ENCODE measurements at places on chromosomes 13 and 19.

GRCh38 chr13:37175996-37176395 is 70.5 kb upstream of the CSNK1A1L start:
- DNase-seq, result no peak

GRCh38 chr19:29211562-29212355 is 1.2 kb downstream of the UQCRFS1 start:
- DNase-seq, result no peak

- DNase-seq, result no peak
Measured at GRCh38 chr13:49356223-49356622, 87.6 kb downstream of the CAB39L start.

GRCh38 chr13:52399046-52399445 is 6.9 kb downstream of the THSD1 start:
- no peak for DNase-seq

DNA sequence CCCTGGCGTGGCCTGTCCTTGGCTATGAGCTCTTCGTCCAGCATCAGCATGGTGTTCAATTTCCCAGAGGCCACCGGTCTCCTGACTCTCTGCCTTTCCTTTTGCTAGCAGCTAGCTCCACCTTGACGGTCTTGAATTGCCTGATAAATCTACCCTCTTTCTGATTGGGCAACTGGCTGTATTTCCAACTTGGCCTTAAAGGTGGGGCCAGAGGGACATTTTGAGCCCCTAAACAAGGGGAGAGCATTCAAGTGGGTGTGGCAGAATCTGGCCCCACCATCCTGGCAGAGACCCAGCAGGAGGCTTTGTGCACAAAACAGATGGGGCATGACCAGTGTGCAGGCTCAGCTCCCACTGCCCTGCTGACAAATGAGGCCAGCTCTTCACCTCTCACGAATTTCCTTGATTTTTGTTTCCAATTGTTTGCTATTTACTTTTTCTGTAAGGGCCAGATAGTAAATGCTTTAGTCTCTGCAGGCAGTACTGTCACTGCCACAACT is 148.9 kb upstream of the VSTM2B start:
- no peak for DNase-seq

- DNase-seq, result no peak
Measured at GRCh38 chr13:89227356-89227755, 1556.2 kb downstream of the SLITRK5 start.

DNA sequence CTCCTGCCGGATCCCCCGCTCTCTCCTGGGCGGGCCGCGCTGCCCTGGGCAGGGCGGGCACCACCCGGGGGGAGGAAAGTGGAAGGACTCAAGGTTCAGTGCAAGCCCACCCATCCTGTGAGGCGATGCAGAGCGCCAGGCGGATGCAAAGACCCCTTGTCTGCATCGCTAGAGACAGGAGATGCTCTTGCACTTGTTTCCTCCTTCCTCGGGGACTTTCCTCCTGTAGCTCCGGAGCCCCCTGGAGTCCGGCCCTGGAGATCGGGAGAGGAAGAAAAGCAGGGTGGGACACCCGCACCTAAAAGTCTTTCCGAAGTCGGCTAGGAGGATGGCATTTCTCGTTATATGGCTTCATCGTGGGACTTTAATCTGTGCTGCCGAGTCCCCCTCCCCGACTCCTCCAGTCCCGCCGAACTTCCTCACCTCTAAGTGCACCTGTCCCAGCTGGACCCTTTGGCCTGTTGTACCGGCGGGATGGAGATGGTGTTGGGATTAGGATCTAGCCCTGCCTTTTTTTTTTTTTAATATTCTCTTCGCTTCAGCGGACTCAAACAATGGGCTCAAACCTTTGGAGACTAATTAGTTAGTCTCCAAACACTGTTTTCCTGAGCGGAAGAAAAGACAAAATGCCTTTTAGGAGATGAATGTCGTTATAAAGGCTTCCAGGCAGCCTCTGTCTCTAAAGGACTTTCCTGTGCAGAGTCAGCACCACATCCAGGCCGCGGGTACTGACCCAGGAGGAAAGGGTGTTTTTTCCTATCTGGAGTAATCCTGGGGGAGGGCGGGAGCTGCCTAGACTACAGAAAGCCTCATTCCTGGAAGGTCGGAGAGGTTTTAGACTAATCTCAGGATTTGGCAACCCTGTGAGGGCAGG is 725 bp downstream of the FAM124A start:
- DNase-seq, result no peak

- DNase-seq, result no peak
Measured at GRCh38 chr19:1307320-1307719, 21.6 kb downstream of the EFNA2 start.

DNA sequence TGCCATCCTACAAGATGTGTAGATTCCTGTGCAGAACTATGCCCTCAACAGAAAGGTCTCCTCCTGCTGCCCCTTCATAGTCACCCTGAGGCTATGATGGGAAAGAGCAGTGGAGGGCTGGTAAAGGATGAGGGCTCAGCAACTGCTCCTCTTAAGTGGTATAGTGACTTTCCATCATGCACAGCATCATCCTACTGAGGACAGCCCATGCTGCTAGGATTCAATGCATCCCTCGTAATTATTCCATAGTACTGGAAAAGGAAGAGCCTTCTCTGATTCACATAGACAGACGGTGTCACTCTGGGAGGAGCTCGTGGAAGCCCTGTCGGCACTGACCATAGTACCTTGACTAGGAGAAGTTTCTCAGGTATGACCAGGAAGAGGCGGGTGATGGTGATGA is 47.6 kb upstream of the IRS2 start:
- no peak for DNase-seq

GRCh38 chr13:40910324-40911050 is 108.6 kb downstream of the ELF1 start:
- DNase-seq, result no peak

GRCh38 chr19:892243-892893 is 619 bp downstream of the MED16 start:
- DNase-seq, result no peak

DNA sequence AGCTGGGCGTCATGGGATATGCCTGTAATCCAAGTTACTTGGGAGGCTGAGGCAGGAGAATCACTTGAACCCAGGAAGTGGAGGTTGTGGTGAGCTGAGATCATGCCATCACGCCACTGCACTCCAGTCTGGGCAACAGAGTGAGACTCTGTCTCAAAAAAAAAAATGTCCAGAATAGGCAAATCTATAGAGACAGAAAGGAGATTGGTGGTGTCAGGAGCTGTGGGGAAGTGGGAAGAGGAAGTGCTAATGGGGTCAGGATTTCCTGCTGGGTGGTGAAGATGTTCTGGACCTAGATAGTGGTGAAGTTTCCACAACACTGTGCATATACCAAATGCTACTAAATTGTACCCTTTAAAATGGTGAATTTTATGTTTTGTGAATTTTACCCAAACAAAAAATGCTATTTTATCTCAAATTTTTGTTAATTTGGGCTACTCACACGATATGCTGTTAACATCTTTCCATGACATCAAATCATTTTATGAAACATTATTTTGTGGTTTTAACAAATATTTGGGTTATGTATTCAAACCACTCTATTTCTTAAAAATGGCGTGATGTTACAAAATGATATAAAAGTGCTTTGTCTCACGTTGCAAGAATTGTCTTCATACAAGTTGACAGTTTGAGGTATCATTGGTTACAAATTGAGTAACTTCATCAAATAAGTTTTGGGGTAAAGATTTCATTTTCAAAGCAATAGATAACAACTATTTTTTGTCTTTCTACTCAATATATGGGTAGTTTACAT is 7.4 kb upstream of the CYP4F3 start:
- no peak for DNase-seq

DNA sequence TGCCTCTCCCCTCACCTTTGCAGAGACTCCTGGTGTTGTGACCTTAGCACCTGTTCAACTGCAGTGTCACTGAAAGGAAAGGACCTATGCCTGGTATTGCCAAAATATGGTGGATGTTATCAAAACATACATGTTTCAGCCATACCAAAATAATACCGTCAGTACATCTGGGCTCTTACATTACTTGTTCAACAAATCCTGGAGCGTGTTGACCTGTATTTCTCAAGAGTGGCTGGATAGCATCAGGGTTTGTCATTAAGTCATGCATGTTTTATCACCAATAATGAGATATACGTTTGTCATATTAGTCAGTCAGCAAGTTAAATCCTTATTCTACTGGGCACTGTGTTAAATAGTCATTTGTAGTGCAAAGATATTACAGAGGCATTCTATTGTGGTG is 290.8 kb downstream of the SHISA2 start:
- no peak for DNase-seq

GRCh38 chr13:32113532-32113931 is 82.0 kb downstream of the FRY start:
- no peak for DNase-seq

DNA sequence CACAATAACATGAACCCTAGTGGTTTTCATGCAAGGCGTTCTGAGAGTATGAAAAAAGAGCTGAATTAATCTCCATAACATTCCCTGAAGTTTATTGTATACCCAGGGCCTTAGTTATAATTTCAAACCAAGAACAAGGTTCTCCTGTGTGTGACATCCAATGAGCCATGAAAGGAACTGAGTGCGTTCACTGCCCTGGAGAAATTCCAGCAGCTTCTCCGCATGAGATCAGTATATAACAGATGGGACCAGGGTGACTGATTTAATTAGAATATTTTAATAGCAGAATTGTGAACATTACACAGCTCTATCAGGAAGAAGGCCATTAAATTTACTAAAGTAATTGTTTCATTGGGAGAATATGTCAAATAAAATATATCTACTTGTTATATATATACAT is 1190.5 kb upstream of the SLC10A2 start:
- no peak for DNase-seq

GRCh38 chr13:33799950-33800592 is 17.9 kb upstream of the RFC3 start:
- DNase-seq, result peak; percentile 4

DNA sequence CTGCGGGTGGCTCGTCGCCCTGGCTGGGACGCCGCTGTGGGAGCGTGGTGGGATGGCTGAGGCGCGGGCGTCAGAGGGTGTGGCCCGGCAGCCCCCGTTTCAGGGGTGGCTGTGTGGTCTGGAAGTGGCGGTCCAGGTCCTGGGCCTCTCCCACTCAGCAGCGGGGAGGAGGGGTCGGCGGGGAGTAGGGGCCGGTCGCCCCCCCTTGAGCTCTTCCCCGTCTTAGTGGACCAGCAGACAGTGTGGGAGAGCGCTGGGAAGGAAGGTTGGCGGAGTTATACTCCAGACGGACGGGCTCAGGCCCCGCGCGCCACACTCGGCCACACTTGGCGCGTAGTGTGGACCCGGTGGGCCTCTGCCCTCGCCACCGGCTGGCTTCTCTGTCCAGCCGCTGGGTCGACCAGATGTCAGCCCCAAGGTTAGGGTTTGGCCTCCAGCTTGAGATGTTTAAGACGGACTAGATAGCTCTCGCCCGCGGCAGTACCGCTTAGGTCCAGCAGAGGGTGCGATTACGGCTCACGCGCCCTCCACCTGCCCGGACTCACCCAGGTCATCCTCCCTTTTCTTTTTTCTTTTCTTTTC is 21.7 kb upstream of the ZNF429 start:
- peak; percentile 73 for DNase-seq

DNA sequence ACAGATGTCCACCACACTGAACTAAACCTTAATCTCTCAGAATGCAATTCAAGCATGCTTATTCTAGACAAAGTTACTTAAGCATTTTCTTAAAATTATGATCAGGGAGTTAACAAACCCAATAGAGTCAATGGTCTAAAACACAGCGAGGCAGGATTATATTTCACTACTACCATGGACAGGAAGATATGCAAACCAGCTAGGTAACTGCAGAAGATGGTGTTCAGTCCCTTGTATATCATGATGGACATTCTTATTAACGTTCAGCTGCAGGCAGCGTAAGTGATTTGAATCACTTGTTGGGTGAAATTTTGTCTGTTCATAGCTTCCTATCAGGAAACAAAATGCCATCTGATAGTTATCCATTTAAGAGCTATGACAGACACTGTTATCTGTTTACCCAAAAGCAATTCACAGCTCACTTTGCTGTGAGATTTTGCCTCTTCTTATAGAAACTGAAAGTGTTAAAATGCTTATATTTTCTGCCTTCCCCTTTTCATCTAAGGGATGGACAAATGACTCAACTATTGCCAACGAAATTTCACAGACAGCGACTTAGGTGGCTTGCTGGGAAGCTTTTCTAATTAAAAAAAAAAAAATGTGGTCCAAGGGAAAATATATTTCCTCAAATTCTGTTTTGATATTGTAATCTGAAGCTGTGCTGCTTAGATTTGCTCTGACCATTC is 591.9 kb downstream of the DACH1 start:
- no peak for DNase-seq

DNA sequence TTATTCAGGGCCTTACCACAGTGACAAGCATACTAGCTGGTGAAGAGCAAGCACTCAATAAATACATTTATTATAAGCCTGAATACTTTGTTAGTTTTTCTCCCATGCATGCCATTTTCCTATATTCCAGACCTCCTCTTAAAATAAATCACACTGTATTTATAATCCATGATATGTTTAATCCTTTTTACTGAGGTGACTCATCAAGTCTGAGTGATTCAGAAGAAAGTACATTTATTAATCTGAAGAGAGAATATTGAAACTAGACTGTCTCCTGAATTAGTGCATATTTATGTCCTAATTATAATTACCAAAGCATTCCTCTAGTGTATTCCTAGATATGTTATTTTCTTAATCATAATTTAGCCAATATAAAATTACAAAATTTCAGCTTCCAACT is 323.3 kb downstream of the NALCN start:
- DNase-seq, result no peak

DNA sequence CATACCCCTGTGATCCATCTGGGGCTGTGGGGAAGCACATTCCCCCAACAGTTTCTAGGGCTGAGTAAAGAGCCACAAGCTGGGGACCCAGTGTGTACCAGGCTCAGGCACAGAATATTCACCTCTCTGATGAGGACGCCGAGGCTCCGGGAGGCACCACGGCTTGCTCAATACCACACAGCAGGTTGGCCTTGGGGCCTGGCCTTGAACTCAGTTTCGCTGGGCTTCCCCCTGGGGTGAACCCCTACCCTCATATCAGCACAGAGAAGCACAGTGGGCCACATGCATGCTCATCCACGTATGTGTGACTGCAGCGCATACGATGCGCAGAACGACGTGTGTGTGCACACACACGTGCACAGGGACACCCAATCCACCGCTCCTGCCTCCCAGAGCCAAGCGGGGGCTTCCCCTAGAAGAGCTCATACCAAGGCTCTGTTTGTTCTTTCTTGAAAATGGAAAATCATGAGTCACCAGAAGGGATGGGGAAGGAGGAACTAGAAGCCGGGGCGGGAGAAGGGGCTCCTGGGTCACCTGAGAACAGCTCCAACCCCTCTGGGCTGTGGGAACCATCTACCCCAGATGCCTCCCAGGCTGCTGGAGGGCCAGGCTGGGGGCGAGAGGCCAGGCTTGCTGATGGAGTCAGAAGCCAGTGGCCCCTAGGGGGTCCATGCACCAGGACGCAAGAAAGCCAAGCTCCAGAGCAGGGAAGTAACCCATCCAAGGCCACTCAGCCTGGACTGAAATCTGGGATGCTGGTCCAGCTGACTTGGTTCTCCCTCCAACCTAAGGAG is 4.9 kb upstream of the PDE4C start:
- DNase-seq, result no peak

All from CD4-positive, alpha-beta T cell treated with Interleukin-17A for 1 hour (primary cell).